ENCODE measurements at places on chromosomes 1 and 21.

GRCh38 chr1:201556841-201557571 is 18.1 kb downstream of the NAV1 start:
- no peak for DNase-seq

DNA sequence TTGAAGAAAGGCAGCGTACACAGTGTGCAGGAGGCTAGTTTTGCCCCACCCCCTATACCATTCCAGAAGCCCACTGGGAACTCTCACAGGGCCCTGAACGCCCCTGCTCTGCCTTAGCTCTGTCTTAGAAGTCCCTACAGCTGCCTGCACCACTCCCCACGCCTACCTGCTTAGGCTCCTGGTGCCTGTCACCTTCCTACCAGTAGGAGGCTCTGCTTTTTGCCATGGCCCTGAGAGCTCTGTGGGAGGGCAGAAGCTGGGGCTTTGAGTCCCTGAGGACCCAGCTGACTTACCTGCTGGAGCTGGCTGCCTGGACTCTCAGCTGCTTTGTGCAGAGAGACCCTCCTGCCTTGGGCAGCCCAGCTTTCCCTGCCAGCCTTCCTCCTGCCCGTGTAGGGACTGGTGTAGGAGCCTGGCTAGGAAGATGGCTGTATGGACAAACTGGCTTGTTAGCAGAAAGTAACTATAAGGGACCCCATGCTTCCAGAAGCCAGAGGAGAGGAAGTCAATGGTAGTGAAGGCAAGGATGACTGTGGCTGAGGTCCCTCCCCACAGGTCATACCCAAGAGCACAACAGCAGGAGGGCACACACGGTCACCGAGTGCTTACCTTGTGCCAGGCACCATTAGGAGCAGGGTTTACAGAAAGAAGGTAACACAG is 9.8 kb upstream of the CELSR2 start:
- no peak for DNase-seq

DNA sequence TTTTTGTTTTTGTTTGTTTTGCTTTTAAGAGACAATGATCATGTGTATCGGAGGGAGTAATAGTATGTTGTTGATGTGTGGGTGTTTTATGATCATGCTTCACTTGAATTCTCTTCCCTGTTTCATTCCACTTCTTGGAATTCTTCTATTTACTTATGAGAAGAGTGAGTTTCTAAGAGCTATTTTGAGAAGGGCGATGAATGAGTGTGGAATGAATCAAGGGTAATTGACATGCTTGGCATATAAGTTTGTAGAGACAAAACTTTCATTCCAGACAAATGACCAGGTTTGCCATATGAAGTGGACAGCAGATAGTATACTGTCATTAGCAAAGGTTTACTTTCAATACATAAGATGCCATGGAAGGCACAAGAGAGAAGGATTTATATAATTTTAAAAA is 42.3 kb upstream of the PDC start:
- DNase-seq, result no peak

- DNase-seq, result no peak
Observed at GRCh38 chr1:76713535-76713934, 153.7 kb upstream of the ST6GALNAC5 start.

DNA sequence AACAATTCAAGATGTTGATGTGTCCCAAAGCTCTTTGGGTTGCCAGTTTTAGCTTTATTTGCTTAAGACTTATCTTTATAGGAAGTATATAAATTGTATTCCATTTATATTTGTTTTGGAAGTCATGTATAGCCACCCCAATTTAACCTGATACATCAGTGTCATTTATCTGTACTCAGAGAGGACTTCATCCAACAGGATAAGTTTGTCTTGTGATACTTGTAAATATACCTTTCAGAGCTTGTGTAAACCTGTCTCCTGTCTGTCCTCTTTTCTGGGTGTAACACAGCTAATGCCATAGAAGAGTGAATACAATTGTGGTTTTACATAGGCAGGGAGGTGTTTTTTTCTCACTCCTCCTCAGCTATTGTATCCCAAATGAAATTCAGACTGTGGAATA is 10.4 kb downstream of the PTGFR start:
- DNase-seq, result no peak

DNA sequence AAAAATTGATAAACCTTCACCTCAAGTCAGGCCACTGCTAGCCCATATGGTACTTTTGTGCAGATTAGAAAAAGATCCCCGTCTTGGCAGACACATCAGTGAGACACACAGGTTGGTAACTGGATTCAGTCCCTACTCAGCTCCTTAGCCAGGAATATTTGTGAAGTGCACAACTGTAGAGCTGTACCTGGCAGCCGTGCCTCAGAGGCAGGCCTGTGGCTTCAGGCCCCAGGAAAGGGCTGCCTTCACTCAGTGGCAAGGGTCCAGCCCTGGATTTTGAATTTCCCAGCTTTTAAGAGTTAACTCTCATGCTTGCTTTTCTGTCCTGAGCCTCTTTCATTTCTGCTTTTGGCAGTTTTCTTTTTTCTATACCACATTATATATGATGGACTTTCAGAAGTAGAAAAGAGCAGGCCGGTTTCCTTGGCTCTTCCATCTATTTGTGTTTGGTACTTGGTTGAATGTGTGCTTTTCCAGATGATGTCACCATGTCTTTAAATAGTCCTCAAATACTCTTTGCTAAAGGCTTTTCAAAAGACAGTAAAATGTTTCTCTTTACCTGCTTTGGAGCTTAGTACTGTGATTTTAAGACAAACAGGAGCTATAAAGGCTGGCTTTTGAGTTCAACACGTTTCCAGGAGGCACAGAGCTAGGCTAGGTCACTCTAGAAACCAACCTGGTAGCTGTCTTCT is 186.6 kb downstream of the AK5 start:
- DNase-seq, result no peak

DNA sequence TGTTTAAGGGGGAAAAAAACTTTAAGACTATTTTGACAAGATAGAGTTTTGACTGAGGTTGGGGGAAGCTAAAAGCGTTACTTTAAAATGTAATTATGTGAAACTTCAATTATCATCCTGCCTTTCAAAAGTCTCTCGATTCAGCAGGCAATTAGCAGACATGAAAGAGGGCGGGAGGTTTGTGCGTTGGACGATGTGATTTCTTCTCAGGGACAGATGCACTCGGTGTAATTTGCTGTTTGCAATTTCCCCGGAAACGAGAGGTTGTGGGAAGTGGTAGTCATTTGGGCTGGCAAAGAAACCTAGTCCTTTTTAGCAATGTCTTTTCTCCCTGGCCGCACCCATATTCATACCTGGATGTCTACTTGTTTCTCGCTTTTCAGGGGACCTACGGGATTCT is 27.1 kb downstream of the KAZN start:
- DNase-seq, result no peak

- DNase-seq, result no peak
Observed at GRCh38 chr21:17613242-17613676, 558 bp upstream of the BTG3 start.

DNA sequence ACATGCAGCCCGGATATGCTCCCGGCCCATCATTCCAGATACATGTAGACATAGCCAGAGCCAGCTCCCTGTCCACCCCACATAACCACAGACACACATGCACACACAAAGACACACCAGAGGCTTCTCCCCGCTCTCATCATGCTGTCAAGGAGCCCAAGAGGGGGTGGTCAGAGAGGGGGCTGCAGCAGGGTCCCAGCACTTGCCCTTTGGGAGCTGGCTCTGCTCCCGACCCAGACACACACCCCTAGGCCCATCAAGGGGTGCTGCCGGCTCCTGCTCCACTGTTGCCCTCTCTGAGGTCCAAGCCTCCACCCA is 2.6 kb downstream of the PTAFR start:
- no peak for DNase-seq

DNA sequence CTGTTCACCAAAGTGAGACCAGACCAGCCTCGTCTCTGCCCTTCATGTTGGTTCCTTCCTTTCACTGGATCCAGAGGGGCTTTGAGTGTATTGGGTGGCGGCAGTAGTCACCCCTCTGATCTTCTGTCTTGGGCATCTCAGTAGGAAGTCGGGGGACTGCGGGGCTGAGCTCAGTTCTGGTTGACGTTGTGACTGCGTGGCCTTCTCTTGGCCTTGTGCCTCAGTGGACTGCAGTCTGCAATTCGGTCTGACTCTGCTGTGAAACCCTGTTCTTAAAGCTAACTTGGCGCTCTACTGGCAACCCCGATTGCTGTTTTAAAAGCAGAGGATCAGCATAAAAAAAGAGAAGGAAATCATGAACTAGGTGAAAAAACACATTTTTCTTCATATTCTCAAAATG is 56.7 kb downstream of the SLC37A1 start:
- DNase-seq, result no peak

DNA sequence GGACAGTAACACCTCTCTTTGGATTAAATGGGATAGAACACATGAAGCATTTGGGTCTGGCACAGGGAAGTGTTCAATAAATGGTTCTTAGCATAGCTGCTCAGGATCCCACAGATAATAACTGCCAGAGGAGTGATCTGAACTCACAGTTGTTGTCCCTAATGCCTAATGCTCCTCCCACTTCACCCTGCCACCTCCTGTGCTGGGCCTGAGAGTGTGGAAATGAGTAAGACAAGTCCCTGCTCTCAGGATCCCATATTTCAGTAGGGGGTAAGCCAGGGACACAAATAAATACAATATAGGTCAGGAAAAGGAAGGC is 19.9 kb upstream of the FOXO6 start:
- DNase-seq, result peak; percentile 13

DNA sequence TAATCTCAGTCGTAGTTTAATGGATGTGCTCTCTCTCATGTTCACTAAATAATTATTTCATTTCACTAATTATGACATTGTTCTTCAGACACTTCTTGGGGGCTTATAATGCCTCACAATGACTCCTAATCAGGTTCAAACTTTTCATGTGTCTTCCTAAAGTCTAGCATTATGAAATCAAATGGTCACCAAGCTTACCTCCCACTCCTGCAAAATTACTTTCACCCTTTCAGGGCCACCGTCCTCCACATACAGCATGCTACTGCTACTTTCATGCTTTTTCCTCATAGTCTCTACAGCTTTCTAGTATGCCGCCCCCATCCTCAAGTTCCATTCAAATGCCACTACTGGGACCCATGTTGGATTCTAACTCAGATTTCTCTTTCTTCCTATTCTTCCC is 59.8 kb upstream of the C1orf53 start:
- no peak for DNase-seq

DNA sequence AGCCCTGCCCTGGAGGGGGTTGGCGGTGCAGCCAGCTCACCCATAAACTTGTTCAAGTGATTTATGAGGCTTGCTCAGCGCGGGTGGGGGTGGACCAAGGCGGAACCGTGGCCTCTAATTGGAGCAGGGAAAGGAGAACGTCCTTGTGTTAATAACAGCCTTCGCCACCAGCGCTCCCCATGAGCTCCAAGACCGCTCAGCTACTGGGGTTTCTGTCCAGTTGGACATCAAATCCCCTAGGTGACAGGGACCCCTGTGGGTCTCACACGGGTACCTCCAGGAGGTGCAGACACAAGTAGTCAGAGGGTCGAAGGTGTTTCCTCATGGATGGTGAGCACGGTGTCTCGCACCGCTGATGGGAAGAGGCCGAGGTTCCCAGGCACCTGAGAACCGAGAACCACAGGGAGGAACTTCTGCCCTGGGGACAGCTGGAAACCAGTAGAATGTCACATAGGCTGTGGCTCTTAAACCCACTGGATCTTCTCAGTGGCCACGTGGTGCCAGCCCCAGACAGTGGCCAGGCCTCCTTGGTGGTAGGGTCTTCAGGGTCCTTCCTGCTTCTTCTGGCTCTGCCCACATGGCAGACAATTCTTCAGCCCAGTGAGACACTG is 3.7 kb upstream of the ACTRT2 start:
- no peak for DNase-seq

DNA sequence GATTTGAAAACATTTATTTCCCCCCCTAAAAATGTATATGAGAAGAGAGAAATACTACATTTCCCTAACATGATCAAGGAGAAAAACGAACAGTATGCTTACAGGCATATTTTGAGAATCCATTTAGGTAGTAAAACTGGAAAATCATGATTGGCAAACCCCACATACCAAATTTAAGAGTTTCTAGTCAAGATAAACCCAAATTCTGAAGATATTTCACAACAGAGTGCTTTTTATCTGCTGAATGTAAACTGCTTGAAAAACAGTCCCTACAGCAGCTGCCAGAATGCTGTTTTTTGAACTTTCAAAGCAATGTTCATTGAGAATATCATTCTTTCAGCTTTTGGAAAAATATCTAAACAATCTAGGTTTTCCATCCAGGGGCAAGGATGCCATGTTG is 31.0 kb downstream of the ASH1L start:
- DNase-seq, result no peak

DNA sequence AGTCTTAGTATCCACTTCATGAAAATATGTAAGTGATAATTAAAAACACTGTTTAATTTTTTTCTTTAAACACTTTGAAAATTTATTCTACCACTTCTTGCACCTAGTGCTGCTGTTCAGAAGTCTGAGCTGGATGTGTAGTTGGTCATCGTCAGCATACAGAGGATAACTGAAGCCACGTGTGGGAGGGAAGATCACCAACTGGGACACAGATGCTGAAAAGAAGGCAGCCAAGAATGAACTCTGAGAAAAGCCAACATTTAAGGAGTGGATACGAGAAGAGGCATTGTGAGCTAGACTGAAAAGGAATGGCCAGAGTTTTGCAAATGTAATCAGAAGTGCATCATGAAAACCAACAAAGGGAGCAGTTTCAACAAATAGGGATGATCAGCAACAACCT is 24.6 kb upstream of the CLCA4 start:
- no peak for DNase-seq

GRCh38 chr1:8962812-8963530 is 17.3 kb downstream of the CA6 start:
- no peak for DNase-seq

- DNase-seq, result no peak
Observed at GRCh38 chr1:193318347-193318746, 131.9 kb upstream of the B3GALT2 start.

GRCh38 chr1:172627702-172628101 is 31.2 kb upstream of the FASLG start:
- DNase-seq, result no peak

DNA sequence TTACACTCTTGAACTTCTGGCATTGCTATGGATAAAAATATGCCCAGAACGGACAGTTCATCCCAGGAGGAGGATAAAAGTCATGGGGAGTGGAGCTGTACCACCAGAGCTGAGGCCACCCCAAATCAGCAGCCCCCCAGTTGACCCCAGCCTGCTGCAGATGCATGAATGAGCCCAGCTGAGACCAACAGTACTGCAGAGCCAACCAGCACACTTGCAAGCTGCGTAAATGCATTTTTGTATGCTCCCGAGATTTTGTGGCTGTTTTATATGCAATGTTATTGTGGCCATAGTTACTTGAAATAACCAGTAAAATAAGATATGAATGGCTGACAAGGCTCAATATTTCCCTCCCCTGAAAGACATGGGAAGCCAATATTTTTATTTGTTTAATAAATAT is 264.6 kb downstream of the DUSP10 start:
- no peak for DNase-seq

- DNase-seq, result no peak
Observed at GRCh38 chr21:34833465-34833864, 164.7 kb downstream of the CLIC6 start.

All from liver (tissue), 10 donors.